ENCODE measurements at places on chromosomes 6 and 20.

GRCh38 chr20:40982415-40983145, 46.0 kb upstream of the TOP1 start:
- no peak for DNase-seq

DNA sequence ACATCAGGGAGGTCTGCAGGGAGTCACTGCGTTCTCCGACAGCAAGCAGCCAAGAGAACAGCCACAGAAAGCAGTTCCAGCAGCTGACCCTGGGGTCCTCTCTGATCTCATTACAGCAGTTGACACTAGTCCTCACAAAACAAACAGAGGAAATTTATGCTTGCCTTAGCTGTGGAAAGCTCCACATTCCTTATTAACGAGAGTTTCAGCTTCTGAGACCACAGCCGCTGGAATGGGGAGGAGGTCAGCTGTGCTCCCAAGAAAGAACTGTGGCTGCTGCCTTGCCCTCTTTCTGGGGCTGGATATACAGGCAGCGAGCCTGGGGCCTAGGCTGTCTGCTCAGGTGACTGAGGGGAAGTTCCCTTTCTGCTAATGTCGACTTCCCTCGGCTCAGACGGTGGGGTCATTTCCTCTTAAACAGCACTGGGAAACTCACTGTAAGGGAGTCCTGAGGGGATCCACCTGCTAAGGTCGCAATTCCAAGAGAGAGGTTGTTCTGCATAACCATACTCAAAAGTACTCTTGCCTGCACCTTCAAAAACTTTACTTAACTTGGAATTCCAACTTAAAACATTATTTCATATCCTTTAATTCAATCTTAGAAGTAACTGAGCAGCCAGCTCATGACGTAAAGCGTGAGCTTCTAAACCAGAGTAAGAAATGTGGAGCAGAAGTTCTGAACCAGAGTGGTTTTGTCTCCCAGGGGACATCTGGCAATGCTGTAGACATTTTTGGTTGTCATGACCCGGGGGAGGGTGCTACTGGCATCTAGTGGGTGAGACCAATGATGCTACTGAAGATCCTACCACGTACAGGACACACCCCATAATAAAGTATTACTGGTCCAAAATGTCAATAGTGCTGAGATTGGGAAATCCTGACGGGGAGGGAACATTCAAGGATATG, 80.3 kb downstream of the BACH2 start:
- DNase-seq: peak; percentile 61

DNA sequence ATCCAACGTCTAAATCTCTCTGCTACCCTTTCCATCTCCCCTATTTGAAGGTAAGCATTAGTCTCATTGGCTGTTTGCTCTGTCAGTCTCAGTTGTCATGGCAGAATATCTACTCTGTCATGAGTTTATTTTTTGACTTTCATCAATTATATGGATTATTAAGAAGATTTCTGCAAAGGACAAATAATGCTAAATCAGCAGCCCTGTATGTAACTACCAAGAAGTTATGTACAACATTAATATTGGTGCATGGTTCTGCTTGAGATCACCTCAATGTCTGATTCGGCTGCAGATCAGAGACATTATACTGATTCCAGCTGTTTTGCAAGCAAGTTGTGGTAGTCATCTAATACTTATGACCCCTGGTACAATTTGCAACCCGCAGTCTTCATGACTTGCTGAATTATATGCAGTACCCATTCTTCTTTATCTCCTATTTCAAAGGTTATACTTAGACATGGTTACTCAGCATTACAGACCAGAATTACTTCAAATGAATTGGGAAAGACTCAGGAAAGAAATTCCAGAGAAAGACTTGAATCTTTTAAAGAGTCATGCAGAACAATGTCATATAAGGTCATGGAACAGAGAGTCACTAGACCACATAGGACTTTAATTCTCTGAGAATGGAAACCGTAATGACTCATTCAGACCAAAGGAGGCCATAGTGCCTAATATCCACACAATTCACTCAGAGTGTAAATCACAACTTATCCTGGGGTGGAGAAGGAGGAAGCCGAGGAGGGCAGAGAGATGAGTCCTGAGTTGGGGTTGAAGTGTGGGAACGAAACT, 201.4 kb downstream of the IBTK start:
- no peak for DNase-seq

DNA sequence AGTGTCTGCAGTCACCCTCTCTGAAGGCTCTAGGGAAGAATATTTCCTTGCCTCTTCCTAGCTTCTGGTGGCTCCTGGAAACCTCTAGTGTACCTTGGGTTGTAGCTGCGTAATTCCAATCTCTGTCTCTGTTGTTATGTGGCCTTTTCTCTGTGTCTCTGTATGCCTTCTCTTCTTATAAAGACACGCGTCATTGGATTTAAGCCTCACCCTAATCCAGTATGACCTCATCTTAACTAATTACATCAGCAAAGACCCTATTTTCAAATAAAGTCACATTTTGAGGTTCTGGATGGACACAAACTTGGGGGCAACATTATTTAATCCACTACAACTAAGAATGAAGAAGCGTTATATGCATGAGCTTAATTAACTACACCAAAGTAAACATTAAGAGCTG, 111.4 kb upstream of the ZNF184 start:
- DNase-seq: no peak

DNA sequence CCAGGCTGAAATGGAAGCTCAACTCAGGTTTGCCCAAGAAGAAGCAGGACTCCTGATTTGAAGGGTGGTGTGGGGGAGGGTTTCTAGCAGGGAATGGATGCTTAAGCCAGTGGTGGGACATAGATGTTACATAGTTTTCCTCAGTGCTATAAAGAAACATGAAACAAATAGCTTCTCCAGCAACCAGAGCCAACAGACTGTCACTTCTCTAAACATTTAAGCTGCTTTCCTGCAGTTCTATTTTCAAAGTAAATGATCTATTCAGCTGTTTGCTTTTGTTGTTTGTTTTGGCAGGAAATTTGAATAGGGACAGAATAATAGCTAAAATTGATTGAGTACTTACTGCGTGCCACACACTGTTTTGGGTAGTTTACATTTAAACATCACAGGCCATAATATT, 169.0 kb downstream of the UST start:
- no peak for DNase-seq

DNA sequence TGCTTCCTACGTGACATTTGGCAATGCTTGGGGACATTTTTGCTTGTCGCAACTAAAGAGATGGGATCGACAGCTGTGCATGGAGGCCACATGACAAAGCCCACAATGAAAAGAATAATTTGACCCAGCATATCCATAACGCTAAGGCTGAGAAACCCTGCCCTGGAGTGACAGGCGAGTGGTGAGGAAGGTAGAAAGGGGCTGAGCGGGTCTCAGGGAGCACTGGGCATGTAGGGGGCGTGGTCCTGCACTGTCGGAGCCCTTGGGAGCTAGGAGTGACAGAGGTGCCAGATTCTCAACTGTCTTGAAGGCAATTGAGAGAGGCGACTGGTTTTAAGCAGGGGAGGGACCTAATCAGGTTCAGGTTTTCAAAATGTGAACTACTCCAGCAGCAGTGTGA, 13.6 kb downstream of the GGTLC1 start:
- DNase-seq: no peak

DNA sequence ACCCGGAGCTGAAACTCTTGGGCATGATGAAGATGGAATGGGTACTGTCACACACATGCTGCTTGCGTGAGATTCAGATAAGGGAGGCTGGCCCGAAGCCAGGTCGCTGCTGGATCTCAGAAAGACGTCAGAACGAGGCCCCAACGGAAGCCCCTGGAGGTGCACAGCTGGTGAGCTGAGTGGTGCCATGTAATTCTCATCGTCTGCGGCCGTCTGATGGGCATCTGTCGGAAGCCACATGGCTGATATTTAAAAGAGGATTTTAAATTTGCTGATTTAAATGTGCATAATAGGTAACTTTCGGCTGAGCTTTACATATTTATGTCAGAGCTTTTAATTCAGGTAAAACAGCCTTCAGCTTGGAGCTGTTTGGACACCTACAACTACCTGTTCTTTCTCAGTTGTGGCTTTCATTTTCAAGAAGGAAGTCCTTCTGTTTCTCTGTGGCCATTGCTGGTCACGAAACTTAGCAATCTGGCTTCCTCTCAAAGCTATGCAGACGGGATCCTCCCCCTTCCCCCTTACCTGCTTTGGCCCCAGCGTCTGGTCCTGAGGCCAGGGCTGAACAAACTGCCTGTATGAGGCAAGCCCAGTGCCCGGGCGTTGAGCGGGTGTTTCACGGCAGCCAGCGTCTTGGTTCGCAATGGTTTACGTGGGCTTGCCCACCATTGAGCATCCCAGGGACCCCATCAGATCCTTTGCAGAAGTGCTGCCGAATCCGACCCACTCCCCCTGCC, 9.2 kb downstream of the SLCO4A1 start:
- DNase-seq: peak; percentile 92

DNA sequence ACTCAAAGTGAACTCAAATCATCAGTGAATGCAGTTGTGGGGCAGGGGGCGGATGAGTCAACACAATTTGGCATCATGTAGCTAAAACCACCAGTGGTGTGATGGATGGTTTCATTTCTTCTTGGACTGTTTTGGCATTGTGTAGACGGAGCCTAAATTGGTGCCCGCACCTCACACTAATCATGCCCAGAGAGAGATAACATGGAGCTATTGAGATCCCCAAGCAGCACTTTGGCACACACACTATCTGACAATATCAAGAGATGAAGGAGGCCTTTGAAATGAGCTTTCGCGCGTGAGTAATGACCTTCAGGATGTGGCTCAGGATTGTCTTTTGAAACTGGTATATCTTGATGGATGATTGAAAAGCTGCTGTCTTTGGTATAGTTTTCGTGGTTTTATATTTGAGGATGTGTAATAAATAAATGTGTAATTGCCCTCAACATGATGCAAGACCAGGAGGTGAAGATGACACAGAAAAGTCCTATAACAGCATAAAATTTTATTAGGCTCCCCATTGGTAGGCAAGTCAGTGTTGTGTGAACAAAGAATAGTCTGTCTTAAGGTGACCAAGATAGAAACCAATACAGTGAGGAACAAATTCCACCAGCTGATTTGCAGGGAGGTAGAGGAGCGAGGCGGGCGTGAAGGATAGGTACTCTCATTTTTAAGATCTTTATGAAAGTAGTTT, 174.2 kb downstream of the TSHZ2 start:
- peak; percentile 6 for DNase-seq

DNA sequence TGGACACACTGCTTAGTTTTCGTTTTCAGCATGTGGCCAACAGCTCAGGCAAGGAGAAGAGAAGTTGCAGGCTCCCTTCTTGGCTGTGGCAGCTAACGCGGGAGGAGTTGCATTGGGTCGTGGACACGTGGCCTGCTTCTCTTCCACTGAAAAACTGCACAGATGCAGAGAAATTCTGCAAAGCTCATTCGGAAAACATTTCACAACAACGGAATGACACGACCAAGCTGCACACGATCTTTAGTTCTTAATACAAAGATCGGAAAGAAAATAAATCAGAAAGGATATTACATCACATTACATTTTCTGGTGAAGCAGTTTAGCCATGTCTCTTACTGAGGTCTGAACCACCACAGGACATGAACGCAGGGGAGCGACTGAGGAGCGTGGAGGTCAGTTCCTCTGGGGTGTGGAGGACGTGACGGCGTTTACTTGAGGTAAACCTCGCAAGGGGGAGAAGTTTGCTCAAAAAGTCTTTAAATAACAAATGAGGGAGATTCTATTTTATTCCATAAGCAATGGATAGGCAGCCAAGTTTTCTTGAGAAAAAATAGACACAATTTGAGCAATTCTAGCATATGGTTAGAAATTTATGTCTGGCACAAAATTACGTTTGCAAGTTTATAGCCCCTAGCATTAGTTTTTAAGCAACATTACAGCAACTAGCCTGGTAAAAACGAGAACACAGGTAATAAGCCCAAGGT, 178.3 kb downstream of the THBS2 start:
- DNase-seq: no peak

- DNase-seq: no peak
Observed at GRCh38 chr6:87095087-87095509, at the start of gene CGA. TSS of gene CGA (minus strand) at chr6:87095106. CDS start at chr6:87088200, 6,906 bp downstream.

DNA sequence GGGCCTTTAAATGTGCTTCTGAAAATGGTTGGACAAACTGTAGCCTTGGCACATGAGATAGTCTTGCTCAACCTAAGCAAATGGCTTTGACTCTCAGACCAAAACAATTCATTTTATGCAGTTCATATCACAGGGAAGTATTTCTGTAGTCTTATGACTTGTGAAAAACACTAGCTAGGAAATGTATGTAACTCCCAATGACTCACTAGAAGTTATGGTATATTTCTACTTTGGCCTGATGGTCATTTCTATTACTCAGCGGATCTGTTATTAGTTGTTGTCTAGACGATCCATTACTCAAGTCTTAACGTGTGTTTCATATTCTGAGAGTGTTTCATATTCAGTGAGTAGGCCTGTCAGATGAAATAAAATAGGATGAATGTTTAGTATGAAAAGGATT, 1333.5 kb downstream of the KHDRBS2 start:
- no peak for DNase-seq

- no peak for DNase-seq
Observed at GRCh38 chr20:59832406-59833363, 100.8 kb downstream of the SYCP2 start.

DNA sequence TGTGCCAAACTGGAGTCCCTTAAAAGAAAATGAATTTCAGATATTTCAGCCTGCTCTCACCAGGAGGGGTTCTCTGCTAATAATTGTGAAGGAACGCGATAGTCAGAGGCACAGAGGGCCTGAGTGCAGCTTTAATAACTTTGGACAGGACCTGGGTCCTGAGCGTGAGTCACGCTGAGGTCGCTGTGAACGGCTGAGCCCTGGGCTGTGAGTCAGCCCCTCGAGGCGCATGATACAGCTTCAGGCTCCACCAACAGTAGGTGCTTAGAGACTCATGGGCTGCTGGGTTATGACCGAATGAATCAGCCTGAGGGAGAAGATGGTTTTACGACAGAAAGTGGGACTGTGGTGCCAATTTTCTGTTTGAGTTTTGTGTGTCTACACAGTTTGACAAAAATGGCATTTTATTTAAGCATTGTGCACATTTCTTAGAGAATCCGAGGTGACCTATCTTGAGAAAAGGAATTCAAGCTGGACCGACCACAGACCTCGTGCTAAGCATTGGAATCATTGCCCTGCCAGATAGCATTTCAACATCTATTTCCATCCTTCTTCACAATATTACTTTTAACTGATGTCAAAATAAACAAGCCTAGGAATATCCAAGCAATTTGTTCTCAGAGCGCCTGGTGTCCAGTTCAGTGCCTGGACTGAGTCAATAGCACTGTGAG, 183.0 kb downstream of the THBS2 start:
- no peak for DNase-seq
